H1 (cell line): ENCODE measurements at places on chromosomes 16 and 17. TPM values are rescaled to one million over a fixed set of nuclear protein-coding genes. Genes with fewer than 3 reads are reported as not detected.

- DNase-seq: no peak
These were observed 176.6 kb downstream of the RAB11FIP4 start for GRCh38 chr17:31568121-31568520.

GRCh38 chr16:68575082-68575481 lies 36.0 kb downstream of the ZFP90 start:
- no peak for DNase-seq

GRCh38 chr16:81816793-81817210 lies 37.7 kb downstream of the PLCG2 start:
- DNase-seq: no peak

- peak; percentile 72 for DNase-seq
These were observed 21.3 kb downstream of the ZNF423 start for GRCh38 chr16:49834531-49835151.

DNA sequence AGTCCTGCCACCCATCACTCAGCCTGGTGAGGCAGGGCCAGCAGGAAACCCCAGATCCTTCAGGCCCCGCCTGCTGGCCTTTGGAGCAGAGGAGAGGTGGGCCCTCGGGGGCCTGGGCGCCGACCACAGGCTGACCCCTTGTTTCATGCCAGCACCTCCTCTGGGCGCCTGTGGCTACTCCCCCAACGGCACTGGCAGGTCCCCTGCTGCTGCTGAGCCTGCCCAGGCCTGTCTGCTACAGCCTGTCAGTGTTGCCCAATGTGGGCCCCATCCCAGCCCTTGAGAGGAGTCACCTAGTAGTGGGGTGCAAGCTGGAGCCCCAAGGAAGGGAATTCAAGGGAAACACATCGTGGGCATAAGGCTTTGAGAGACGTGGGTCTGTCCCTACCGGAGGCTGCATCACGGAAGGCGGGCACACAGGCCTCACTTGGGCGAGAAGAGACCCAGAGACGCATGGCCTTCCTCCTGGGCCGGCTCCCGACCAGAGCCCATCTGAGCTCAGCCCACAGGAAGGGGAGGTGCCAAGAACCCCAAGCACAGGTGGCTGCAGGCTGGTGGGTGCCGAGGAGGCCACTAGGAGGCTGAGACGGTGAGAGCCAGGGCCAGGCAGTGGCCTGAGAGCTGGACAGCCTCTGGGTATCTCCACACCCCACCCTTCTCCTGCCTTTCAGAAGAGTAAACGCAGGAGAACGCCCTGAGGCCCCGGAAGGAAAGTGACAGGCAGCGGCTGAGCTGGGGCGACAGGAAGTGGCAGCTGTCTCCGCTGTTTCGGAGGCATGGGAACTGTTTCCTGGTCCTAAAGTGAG lies 8.0 kb upstream of the FASN start:
- peak; percentile 43 for DNase-seq

Gene OSGIN1
- 0.76 and 1.5 TPM in 2 replicates for polyA plus RNA-seq

DNA sequence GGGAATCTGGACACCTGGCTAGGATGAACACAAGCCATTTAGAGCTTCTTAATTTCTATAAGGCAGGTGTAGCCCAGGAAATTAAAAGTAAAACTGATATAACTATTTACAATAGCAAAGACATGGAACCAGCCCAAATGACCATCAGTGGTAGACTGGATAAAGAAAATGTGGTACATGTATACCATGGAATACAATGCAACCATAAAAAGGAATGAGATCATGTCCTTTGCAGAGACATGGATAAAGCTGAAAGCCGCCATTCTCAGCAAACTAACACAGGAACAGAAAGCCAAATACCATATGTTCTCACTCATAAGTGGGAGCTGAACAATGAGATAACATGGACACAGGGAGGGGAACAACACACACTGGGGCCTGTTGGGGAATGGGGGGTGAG lies 19.4 kb downstream of the FAHD1 start:
- no peak for DNase-seq

DNA sequence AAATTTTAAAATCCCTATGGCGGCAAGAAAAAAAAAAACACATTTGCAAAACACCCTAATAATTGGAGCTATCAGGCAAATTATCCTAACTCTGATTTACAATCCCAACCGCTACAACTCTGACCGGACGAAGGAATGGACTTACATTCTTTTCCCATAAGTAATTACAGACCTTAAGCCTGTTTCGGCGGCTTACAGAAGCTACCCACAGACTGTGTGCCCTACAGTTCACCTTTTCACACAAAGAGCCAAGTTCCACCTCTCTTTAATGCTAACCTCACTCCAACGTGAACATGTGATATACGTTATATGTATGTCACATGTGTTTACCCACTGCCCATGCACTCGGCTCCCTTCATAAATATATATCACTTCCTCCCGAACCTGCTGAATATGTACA lies 8.7 kb upstream of the MEAK7 start:
- DNase-seq: no peak

- peak; percentile 60 for DNase-seq
These were observed 55.0 kb upstream of the MEAK7 start for GRCh38 chr16:84559311-84559932.

DNA sequence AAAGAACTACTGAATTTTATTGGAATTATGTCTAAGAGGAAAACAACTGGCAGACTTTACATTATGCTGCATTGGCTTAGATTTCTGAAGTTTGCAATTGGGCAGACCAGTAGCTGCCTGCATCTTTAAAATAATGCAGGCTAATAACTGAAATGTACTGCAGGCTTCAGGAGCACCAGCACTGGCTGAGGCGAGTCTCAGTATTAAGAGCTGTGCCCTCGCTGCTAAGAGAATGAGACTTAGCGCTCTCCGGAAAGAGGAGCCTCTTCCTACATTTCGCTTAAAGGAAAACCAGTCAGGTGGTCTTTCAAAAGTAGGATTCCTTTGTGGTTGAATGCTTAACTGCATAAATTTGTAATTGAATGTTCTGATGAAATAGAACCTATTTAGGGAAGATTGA lies 885 bp downstream of the CNTNAP4 start:
- no peak for DNase-seq
